ENCODE measurements at places on chromosomes 5 and 9.
A peak's percentile ranks its signal among the peaks of the same experiment; 100 is the strongest.

DNA sequence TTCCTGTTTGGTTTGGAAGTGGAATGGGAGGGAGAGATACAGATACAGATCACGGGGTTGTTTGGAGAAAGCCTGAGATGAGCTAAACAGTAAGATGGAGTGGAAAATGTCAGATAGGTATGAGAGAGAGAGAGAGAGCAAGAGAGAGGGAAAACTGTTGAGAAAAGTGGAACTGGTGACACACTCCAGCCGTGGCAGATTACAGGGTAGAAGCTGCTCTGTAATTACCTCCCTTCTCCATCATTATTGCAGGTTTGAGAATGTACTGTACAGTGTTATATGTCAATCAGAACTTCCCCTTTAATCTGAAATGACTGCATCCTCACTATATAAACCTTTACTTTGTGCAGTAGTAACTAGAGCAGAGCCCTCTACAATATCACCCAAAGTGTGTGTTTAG lies 74.5 kb upstream of the WWC1 start:
- DNase-seq, result no peak

GRCh38 chr9:99076483-99077171 lies 28.3 kb upstream of the TGFBR1 start:
- no peak for DNase-seq

GRCh38 chr5:108064302-108064701 lies 317.6 kb downstream of the FBXL17 start:
- no peak for DNase-seq

DNA sequence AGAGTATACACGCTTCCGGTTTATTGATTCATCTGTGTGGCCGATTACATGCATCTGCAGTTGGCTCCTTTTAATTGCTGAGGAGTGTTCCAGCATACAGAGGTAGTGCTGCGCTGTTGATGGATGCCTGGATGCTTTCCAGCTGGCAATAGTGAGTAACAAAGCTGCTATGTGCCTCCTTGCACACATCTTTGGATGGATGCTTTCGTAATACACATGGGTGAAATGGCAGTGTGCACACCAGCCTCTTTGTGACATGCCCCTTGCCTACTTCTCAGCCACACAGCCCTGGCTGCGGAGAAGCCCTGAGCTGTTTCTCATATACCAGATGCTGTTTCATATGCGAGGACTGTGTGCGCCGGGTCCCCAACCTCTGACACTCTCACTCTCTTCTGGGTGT lies 151.0 kb downstream of the GADD45G start:
- DNase-seq, result peak; percentile 75

Measured in posterior vena cava (tissue), 2 donors.